NCI-H2171 treated with DMSO at 0.1 percent for 48 hours (cell line): ENCODE measurements at places on chromosomes 4 and X.

DNA sequence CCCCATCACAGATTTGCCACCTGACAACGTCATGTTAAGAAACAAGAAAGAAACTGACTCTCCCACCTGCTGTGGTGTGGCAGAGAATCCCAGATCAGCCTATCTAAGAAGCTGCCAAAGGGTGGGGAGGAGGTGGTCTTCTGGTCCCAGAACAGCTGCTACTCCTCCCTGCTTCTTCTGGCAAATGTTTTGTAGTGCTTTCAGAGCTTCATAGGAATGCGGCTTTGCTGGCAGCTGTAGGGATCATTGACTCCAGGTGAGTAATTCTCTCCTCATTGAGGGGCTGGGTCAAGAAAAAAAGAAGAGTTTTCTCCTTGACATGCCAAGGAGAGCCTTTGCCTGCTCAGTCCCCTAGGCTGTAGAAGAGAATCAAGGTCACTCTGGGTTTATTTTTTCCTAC is 23.3 kb downstream of the NRK start:
- no peak for DNase-seq

GRCh38 chrX:40607381-40607780 is 15.8 kb upstream of the MPC1L start:
- DNase-seq: no peak

GRCh38 chr4:153137677-153138630 is 66.3 kb upstream of the TRIM2 start:
- peak; percentile 16 for DNase-seq

- DNase-seq: no peak
These were observed 14.1 kb downstream of the CTBP1 start for GRCh38 chr4:1234811-1235292.

DNA sequence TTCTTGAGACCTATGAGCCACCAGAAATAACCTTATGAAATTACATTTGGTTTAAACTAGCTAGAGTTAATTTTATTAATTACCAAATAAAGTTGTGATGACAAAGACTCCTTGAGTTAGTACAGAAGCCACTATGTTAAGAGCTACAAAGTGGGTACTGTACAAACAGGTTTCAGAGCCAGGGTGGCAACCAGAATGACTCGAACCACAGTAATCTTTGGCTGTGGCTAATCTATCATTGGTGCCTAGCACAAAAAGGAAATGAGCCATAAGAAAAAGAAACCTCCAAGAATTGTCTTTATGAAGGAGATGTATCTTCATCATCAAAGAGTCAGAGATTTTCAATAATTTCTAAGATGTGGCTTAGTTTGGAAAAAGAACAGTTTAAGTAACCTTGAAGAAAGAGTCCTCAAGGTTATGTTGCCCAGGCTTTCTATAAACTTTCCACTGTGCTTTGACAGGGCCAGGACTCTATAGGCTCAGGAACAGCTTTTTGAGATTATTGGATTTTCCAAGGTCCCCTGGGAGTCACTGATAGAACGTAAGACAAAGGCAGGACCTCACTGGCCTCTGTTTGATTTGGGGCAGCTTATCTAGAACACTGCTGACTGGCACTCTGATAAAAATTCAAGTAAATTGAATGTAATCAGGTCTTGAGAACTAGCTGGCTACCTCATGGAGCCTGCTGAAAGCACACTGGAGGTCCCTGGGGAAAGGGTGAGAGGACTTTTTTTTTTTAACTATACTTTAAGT is 777.7 kb downstream of the STIM2 start:
- DNase-seq: no peak

GRCh38 chrX:30957753-30958152 is 68.7 kb upstream of the TAB3 start:
- no peak for DNase-seq

DNA sequence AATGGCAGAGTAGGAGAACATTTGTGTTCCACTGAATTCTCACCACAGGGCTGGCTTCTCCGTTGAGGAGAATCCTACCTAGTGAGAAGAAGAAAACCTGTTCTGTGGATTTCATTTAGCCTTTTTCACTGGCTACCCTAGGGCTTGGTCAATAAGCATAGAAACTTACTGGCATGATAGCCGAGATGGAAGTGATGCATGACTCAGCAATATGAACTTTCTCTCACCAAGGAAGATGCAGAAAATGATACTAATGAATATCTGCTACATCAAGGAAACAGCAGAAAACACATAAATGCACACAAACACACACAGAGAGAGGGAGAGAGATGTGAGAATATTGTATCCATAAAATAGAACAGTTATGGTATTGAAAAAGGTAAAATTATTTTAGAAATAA is 216.3 kb downstream of the HHIP start:
- DNase-seq: no peak

- DNase-seq: no peak
These were observed 62.5 kb downstream of the AFAP1 start for GRCh38 chr4:7877176-7877575.

DNA sequence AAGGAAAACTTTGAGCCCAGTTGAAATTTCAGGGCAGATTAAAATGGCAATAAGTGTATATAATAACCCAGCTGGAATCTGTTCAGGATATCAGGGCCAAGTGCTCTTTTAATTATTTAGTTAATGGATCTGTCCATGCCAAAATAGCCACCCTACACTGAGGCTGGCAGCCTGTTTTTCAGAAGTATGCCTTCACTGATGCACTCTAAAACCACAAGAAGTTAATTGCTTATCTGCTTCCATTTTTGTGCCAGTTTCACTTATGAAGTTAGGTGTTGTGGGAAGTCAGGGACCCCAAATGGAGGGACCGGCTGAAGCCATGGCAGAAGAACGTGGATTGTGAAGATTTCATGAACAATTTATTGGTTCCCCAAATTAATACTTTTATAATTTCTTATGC is 960.3 kb downstream of the C4orf33 start:
- DNase-seq: no peak

- no peak for DNase-seq
These were observed 300.2 kb upstream of the VCX start for GRCh38 chrX:7542587-7543380.

GRCh38 chrX:137062915-137063617 is 29.3 kb upstream of the GPR101 start:
- no peak for DNase-seq

DNA sequence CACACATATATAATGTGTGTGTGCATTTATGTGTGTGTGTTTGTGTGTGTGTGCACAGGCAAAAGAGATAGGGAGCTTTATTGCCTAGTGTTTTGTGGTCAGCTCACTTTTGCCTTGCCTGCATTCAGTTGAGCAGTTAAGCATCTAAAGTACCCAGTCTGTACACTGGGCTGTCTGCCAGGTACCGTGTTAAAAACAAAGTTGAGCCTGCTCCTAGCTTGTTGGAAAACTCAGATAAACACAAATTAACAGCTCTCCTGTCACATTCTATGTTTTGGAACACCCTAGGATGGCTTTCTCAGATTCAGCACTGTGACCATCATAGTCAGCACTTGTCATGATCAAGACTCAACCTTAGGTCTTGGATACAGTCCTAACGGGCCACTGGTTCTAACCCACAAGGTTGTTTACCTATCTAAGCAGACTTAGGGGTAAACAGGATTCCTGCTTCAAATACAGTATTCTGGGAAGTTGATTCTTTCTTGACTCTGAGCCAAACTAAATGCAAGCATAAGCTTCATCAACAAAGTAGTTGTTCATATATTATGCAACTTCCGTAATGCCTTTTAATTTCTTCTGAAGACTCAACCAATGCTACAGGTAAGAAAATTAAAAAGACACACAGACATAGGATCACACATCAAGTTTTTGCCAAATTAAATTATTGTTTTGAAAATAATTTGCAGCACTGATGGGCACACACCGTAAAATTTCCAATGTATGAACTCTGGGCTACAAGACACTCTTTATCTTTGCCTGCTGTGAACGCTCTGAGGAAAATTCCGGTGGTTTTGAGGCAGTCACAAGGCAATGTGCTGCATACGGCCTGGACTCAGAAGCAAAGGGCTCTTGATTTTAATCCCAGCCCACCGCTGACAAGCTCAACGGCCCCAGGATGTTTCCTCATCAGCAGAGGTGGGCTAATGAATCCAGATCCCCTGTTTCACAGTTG is 11.3 kb upstream of the CD99 start:
- no peak for DNase-seq
